Large intestine (tissue), 12 donors: ENCODE measurements at places on chromosomes 5 and 9.
A peak's percentile ranks its signal among the peaks of the same experiment; 100 is the strongest.

GRCh38 chr9:92289708-92290390 is 3.6 kb downstream of the IARS1 start:
- no peak for DNase-seq

DNA sequence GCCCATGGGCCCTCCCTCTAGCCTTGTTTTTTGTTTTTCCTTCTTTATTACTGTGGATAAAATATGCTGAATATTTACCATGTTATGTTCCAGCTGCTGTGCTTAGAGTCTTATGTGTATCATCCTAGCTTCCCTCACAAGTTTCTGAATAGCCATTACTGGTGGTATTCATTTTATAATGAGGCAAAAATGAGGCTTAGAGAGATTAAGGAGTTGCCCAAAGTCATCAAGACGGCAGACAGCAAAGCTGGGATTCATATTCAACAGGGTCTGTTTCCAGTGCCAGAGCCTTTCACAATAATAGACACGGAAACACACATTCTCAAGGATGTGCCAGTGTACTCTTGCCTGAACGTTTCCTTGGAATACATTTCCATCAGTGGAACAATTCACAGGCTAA is 258.1 kb downstream of the CTNND2 start:
- DNase-seq = no peak

GRCh38 chr5:154179846-154180710 is 10.5 kb upstream of the GALNT10 start:
- no peak for DNase-seq

DNA sequence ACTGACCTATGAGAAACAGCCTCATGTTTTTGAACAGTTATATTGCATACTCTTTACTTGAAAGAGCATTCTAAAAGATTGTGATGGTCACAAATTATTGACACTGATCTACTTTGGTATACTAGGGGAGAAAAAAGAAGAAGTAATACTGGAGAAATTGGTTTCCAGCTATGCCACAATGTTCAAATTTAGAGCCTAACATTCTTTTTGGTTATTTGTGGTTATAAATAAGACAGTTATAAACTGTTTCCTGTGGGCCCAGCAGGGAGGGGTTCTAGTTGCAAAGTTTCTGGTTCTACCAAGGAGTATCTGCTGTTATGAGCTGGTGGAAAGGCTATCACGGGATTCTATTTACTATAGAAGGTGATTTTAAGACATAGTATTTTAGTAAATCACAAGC is 4.8 kb downstream of the CWC27 start:
- DNase-seq = no peak

- no peak for DNase-seq
Observed at GRCh38 chr9:4620057-4620765, 41.9 kb upstream of the PLPP6 start.

DNA sequence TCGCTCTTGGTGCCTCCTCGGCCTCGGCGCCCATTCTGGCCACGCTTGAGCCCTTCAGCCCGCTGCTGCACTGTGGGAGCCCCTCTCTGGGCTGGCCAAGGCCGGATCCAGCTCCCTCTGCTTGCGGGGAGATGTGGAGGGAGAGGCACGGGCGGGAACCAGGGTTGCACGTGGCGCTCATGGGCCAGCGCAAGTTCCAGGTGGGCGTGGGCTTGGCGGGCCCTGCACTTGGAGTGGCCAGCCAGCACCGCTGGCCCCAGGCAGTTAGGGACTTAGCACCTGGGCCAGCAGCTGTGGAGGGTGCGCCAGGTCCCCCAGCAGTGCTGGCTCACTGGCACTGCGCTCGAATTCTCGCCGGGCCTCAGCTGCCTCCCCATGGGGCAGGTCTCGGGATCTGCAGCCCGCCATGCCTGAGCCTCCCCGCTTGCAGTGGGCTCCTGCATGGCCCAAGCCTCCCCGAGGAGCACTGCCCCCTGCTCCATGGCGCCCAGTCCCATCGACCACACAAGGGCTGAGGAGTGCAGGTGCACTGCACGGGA is 106.4 kb downstream of the SMC2 start:
- no peak for DNase-seq

GRCh38 chr5:45252978-45253377 is 443.2 kb downstream of the HCN1 start:
- DNase-seq = peak; percentile 41

DNA sequence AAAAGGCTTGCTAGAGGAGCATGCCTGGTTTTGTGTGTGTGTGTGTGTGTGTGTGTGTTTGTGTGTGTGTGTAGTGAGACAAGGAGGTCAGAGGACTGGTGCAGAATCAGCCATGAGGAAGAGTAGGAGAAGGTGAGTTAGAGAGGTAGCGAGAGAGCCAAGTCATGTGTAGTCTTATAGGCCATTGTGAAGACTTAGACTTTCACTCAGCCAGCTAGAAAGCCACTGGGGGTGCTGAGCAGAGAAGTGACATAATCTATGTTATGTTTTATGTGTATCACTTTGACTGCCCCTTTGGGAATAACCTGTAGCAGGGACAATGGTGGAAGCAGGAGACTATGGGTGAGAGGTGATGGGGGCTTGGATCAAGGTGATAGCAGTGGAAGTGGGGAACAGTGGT is 180.5 kb upstream of the CLINT1 start:
- no peak for DNase-seq

DNA sequence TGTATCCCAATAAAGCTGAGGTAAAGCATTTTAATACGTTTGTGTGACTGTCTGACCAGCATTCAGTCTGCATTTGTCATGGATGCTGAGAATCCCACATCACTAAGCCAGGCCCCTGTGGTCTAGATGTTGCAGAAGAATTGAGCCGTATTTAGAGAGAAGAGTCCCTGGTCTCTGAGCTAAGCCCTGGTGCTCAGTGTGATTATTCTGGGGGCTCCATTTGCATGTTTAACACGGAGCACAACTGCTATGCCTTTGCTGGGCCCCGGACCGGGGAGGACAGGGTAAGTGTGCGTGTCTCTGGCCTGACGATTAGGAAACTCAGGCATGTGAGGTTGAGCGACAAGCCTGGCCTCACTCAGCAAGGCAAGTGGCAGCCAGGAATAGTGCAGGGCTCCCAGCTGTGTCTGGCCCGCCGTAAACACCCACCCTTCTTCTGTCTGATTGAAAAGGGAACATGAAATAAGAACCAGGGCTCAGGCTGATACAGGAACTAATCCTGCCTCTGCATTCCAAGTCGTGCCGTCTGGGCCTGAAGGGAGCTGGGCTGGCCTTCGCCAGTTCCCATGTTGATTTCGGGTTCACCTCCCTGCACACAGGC is 22.3 kb downstream of the FAM78A start:
- no peak for DNase-seq

DNA sequence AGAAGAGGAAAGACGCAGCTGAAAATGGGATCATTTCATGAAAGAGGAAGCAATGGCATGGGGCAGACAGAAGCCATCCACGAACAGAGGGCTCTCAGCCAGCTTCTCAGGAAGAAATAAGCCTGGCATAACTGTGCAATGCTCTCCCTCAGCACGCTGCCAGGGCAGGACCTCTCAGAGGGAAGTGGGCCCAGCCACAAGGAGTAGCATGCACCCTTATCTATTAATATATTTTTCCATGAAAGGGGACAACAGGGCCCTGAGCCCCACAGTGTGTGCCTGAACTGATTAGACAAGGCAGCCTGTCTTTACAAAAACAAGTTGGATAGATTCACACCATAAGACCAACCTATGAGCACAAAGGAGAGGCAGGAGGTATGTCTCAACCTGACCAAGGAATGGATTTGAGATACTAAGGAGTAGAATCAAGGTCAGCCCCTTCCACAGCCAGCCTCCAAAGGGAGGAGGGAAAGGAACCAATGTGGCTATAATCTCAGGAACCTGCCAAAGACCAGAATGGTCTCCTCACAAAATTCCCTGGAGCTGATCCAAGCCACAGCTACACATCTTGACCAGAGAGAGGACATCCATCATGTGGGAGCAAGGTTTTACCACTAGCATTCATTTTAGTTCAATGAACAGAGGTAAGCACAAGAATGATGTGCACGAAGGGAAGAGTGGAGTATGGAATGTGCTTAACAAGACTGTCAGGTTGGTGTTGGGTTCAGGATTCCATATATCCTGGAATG is 154.8 kb downstream of the SIL1 start:
- no peak for DNase-seq

- DNase-seq = no peak
Observed at GRCh38 chr9:26391036-26391435, 501.6 kb downstream of the CAAP1 start.

DNA sequence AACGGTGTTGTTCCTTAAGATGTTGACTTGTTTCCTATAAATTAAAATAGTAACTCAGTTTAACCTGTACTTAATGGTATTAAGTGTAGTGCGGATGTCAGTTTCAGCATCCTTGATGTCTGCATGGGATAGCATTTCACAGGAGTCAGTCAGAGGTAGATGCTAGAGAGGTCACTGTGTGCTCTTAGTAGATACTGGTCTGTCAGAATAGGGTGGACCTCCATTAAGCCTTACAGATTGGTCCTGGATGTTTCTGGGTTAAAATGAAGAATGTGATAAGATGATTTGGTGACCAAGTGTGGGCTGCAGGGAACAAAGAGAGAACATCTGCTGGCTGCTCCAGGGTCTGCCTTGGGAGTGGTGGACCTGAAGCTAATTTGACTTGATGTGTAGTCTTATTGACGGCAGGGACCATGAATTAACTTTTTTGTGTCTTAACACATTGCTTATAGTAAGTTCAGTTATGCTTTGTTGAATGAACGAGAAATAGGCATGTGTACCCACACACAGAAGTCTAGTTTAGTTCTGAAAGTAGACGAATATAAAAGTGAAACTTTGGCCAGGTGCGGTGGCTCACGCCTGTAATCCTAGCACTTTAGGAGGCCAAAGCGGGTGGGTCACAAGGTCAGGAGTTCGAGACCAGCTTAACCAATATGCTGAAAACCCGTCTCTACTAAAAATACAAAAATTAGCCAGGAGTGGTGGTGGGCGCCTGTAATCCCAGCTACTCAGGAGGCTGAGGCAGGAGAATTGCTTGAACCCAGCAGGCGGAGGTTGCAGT is 12.5 kb downstream of the RAB24 start:
- DNase-seq = no peak

DNA sequence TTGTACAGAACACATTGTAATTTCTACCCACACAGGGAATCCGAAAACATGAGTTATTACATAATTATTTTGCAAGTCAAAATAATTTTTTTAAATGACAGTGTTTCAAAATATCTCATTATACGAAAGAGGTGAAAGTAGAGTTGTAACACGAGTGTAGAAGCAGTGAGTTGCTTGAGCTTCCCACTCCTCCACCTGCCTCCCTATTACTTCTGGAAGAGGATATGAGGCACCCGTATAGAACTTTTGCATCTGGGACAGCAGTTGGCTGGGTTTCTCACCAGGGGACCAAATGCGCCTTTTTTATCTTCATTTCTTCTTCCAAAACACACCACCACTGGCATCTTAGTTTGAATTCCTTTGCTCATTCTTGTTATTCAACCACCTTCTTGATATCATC is 779.0 kb upstream of the COX7C start:
- DNase-seq = no peak

- DNase-seq = peak; percentile 13
Observed at GRCh38 chr9:93422977-93423616, 28.4 kb upstream of the FAM120A start.

DNA sequence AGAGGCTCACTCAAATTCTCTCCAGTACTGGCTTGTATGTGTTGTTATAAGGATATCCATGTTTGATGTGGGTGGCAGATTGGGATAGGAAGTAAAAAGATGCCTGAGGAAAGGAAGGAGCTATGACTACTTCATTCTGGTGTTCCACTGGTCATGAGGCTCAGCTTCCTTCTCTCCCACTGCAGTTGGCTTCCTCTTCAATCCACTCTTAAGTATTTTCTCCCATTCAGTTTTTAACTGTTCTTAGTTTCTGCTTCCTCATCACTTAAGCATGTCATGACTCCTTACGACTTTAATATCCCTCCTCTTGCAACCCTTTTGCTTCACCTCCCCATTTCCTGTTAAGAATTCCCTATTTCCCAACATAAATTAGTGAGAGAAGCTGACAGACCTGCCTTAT is 81.1 kb downstream of the PJA2 start:
- DNase-seq = no peak

DNA sequence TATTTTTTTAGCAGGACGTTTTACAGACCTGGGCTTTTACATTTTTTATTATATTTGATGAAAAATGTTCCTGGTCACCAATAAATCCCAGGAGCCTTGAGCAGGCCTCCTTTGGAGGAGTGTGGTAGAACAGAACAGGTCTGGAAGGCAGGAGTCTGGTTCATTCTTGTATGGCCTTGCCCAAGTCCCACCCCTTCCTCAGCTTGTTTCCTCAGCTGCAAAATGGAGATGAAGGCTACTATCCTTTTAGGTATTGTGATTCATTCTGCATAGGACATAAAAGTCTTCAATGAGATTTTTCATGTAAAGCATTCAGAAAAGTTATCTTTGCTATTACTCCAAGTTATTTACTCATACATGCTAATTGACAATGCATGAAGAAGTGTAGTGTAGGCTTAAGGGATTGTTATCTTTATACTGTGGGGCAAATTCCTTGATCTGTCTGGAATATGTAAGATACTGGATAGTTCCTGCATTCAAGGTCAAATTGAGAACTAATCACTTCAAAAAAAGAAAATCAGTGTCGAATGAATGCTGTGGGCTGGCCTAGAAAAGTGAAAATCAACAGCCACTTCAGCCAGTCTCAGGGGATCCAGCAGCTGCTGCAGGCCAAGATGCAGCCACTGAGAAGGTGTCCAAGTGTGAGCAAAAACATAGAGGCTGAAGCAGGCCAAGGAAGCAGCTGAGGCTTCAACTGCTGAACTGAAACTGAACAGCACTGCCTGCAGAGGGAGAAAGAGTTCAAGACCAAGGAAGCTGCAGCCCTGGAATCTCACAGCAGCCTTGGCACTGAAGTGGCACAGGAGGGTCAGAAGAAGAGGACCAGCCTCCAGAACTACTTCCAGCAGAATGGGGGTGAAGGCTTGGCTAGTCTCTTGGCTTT is 15.5 kb upstream of the SLC36A3 start:
- DNase-seq = peak; percentile 1

- DNase-seq = no peak
Observed at GRCh38 chr9:134558124-134558905, 83.3 kb upstream of the COL5A1 start.

GRCh38 chr5:16679863-16680262 is 63.1 kb upstream of the RETREG1 start:
- DNase-seq = no peak

- peak; percentile 3 for DNase-seq
Observed at GRCh38 chr9:80605129-80605528, 1033.4 kb downstream of the TLE4 start.

GRCh38 chr5:68342693-68343092 is 127.1 kb downstream of the PIK3R1 start:
- DNase-seq = no peak

- DNase-seq = peak; percentile 76
Observed at GRCh38 chr5:67215519-67216471, 19.2 kb upstream of the CD180 start.

GRCh38 chr5:166267907-166268306 is 2023.5 kb upstream of the WWC1 start:
- no peak for DNase-seq

GRCh38 chr9:133149130-133150015 is 14.3 kb downstream of the GBGT1 start:
- DNase-seq = peak; percentile 94
